ENCODE measurements at places on chromosomes 16 and 17.

DNA sequence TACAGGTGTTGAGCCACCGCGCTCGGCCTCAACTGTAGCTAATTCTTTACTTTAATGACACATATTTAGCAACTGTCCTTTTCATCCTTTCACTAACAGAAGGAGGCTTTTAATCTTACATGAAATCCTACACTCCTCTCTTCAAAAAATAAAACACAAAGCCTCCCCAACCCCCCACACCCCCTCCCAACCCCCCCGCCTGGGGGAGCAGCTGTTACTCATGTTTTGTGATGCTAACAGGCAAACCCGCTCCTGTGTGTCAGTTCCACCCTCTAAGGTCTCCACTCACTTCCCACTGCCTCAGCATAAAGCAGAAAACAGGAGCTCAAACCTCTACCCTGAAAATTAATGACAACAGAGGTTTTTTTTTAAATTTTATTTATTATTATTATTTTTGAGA, 55.4 kb upstream of the SLC25A19 start:
- no peak for DNase-seq

- no peak for DNase-seq
These were observed 69.1 kb downstream of the COPRS start for GRCh38 chr17:31789707-31790505.

GRCh38 chr17:79633993-79634813, 23.4 kb upstream of the RBFOX3 start:
- DNase-seq, result no peak

DNA sequence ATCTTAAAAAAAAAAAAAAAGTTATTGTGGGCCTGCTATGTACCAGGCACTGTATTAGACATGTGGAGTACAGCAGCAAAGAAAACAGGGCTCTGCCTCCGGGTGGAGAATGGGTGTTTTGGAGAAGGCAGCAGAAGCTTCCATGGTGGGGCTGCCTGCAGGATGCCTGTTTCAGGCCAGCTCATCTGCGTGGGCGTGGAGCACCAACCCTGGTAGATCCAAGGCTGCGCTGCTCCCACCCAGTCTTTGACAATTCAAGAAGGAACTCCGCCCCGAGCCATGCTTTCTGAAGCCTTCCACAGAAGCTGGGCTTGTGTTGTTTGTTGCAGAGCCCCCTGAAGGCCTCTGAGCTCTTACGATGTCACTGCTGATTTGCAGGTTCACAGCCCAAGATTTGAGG, 23.2 kb upstream of the CACNG1 start:
- no peak for DNase-seq

- peak; percentile 38 for DNase-seq
These were observed 971 bp downstream of the MINK1 start for GRCh38 chr17:4833941-4834680.

GRCh38 chr16:79004309-79004708, 596.2 kb downstream of the MAF start:
- no peak for DNase-seq

GRCh38 chr16:77336637-77337036, 98.2 kb downstream of the ADAMTS18 start:
- no peak for DNase-seq

DNA sequence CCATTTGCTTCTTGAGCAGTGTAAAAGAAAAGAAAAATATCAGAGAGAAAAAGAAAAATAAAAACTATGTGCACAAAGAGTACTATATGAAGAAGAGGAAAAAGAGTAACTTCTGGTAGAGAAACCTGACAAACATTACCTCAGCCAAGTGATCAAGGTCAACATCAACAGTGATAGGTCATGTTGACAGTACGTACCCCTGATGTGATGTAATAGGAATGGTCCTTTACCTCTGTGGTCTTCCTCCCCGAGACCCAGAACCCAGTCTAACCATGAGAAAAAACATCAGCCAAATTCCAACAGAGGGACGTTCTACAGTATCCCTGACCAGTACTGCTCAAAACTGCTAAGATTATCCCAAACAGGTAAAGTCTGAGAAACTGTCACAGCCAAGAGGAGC, 4.4 kb downstream of the GSDMB start:
- DNase-seq, result no peak

DNA sequence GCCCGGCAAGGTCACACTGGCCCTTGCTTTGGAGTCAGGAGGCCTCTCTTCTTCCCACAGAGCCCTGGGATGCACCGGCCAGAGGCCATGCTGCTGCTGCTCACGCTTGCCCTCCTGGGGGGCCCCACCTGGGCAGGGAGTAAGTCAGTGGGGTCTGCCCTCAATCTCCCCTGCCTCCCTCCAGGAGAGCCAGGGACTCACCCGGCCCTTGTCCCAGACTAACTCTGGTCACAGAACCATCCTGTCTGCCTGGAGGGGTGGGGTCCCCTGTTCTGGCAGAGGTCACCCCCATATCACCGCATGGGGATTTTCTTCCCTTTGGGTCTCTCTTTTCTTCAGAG, 222 bp downstream of the ZG16B start:
- no peak for DNase-seq

GRCh38 chr16:85954927-85955519, 56.1 kb downstream of the IRF8 start:
- DNase-seq, result no peak

DNA sequence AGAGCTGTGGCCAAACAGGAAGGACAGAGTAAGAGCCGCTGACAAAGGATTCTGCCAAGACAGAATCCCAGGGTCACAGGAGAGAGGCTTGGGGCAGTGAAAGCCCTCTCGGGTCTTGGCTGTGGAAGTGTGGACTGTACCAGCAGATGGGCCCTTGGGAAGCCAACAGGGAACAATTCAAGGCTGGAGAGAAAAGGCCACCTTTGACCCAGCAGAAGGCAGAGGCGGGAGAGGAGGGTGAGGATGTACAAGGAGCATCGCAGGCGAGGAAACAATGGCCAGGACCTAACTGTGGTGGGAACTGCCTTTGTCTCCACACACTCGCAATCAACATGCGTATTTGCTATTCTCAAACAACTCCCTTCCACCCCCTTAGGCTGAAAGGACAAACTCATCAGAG, 15.7 kb downstream of the CARHSP1 start:
- DNase-seq, result no peak

DNA sequence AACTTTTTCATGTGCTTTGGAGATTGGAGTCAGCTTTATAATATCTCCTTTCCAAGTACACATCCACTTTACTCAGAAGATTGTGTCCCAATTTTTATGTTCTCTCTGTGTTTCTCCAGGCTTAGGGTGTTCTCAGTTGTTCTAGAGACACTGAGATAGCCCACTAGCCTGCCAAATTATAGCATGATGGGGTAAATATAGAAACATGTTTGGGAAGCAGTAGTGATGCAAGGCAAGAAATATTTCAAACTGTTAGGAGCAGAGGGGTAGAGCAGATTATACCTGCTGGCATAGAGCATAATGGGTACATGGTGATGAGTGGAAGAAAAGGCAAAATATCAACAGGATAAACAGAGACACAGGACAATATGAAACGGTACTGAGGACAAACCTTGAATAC, 12.4 kb downstream of the SLFN11 start:
- DNase-seq, result no peak

DNA sequence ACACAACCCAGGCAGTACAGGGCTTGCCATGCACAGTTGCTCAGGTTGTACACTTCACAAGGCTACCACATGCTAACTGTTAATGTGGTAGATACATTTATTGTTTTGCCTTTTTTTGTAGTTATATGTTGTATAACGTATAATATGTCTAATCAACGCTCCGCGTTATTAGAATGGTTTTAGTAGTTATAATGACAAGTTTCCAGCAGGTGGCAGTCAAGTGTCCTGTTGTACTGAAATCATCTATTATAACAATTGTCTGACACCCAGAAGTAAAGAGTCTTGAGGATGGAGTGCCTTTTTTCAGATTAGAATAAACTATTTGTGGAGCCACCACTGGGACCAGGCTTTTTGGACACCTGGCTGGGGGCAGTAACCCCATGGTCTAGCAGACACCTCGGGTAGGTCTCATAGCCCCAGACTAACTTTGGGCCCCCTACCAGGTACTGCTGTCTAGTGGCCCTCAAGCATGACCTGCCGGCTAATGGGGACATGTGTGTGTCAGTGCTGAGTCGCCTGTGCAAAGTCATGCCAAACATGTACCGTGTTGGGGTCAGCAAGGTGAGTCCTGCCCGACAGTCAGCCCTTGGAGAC, 32.8 kb downstream of the MYO15A start:
- peak; percentile 45 for DNase-seq

DNA sequence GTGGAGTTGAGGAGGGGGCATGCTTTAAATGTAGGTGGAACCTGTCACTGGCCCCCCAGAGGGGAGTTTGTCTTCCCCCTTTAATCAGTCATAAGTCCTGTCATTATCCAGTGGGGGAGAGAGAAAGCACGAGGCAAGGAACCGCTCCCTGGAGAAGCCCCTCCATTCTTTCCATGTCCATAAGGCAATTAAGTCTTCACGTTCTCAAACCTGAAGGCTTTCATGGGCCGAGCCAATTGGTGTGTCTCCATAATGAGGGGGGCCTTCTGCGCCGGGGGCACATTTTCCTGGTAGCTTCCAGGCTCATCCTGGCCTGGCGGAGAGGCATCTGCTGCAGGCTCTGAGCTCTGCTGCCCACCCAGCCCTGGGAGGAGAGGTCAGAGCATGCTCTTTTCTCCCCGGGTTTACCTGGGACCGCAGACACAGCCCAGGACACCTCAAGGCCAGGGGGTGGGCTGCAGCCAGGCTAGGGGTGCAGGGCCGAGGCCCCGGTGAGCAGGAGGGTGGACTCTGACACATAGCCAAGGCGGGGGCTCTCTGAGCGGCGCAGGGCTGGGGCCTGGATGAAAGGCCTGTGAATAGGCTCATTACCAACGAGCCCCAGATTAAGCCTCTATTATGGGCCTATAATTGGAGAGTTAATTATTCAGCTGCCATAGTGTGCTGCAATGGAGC, 42.5 kb downstream of the C16orf78 start:
- no peak for DNase-seq

DNA sequence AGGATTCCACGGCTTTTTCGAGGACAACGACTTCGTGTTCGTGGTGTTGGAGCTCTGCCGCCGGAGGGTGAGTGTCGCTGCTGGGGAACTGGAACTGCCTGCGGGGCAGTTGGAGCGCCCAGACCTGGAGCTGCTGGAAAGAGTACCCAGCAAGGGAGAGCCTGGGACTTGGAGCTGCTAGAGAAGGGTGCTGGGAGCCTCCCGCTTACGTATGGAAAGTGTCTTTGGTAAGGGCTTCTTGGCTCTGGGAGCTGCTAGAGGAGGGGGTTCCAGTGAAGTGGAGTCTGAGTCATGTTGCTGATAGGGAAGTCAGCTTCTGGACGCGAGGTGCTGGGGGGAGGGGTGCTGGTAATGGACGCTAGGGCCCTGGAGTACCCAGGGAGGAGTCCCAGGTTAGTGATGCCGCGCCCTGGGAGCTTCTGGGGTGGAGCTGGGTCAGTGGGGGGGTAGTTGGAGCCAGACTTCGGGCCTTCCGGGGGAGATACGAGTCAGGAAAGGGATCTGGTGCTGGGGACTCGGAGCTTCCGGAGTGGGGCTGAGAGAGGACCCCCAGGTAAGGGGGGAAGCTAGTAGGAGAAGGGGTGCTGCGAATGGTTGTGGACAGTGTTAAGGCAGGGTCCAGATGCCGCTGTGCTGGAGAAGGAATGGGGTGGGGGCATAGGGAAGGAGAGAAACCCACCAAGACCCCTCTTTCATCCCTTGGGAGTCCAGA, 741 bp downstream of the PLK1 start:
- no peak for DNase-seq

- DNase-seq, result no peak
These were observed 2.7 kb upstream of the ZNF594 start for GRCh38 chr17:5194346-5194745.

GRCh38 chr16:21628772-21629171, 23.6 kb downstream of the IGSF6 start:
- DNase-seq, result no peak

- no peak for DNase-seq
These were observed 3.0 kb downstream of the ERN1 start for GRCh38 chr17:64126918-64127317.

DNA sequence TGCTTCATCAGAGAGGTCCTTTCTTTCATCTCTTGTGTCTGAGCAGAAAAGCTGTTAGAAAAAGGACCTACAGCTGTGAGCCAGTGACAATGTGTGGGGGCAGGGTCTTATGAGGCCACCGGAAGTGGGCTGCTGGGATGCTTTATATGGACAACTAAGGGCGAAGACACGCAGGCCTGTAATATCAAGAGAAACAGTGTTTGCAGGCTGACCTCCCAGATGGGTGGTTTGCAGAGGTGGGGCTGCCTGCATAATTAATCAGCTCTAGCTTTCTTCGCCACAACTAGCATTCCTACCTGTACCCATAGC, 30.4 kb upstream of the SALL1 start:
- no peak for DNase-seq

DNA sequence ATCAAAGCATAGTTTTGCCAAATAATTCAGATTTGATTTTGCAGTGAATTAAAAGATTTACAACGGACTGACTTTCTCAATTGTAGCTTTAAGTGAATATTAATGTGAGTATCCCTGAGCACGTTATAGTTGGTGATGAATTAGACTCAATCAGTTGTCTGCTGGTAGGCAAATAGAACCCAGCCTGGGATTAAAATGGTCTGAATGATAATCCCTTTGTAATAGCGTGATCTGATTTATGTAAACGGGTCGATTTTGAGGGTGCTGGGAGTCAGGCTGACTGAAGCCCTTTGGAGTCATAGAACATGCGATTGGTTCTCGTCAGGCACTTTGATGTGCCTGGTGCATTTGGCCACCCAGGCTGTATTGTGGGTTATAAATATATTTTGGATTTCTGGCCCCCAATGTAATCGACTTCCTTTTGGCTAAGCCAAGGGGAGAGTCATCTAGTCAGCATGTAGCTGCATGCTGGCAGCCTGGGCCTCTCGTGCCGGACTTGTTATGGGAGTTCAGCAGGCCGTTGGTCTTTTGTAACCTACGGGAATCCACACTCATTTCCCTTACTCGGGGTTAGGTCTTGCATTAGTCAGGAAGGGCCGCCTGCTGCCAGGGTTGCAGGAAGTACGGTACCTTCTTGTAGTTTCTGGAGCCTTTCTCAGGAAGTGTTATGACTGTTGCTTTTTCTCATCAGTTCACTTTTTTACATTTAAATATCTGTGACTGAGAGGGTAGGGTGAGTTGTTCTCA, 5.4 kb downstream of the PGS1 start:
- DNase-seq, result peak; percentile 20

DNA sequence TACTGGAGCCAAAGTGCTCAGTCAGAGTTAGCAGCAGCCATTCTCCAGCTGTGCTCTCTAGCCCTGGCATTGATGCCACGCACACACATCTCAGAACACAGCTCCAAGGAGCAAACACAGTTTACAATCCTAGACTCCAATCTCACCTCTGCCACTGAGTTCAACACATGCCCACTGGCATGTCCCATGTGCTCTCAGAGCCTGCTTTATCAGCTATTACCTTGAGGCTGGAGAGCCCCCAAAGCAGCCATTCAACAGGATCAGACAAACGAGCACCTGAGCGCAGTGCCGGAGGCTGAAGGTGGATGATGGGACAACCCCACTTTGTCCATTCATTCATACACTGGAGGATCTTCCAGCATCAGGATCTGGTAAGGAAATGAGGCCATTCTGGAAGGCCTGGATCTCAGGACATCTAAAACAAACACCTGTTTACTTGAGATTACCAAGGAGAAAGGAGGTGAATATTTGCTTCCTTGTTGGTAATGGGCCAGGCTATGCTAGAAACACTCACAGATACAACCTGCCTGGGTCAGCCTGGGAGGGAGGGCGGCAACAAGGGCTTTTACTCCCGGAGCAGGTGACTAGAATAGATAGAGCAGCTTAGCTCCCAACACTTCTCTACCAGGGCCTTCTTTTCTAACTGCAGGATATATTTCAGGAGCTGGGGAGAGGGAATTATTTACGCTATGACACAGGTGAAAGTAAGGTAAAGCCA, 25.4 kb downstream of the RANBP10 start:
- no peak for DNase-seq

GRCh38 chr17:1783271-1783670, 21.4 kb downstream of the SERPINF1 start:
- DNase-seq, result no peak

Data from skin of body (tissue), 3 donors.